ENCODE measurements at places on chromosomes 16 and 17.

- DNase-seq: no peak
Measured at GRCh38 chr16:28163699-28164098, 48.1 kb downstream of the XPO6 start.

- DNase-seq: no peak
Measured at GRCh38 chr16:1821861-1822611, 4.6 kb downstream of the HAGH start.

DNA sequence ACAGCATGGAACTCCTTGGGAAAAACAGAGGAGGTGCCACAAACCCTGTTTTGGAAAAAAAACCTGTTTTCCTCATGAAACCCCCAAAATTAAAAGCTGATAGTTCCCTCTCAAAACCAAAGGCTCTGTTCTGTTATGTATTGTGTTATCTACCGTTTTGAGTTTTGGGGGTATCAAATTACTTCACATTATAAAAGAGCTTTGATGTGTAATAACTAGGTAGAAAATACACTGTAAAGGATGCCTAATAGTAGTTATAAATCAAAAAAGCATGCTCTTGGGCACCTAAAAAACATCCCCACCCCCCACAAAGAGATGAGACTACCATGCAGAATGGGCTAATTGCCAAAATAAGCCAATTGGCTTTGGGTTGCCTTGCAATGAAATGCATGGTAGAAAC is 30.8 kb downstream of the C16orf54 start:
- no peak for DNase-seq

DNA sequence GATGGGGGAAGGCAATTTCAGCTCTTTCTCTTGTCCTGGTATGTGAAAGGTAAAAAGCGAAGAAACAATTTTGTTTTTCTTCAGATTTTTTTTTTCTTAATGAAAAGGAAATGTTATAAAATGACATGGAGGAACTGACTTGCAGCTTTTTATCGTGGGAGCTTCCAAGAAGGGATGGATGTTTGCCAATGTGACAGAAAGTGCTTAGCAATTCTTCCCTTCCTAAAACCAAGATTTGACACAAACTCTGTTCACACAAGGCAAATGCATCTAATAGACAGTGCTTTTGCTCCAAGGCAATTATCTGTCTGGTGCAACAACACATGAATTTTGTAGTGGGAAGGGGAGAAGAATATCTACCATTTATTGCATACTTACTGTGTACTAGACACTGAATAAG is 988.5 kb downstream of the CDH11 start:
- DNase-seq: no peak

DNA sequence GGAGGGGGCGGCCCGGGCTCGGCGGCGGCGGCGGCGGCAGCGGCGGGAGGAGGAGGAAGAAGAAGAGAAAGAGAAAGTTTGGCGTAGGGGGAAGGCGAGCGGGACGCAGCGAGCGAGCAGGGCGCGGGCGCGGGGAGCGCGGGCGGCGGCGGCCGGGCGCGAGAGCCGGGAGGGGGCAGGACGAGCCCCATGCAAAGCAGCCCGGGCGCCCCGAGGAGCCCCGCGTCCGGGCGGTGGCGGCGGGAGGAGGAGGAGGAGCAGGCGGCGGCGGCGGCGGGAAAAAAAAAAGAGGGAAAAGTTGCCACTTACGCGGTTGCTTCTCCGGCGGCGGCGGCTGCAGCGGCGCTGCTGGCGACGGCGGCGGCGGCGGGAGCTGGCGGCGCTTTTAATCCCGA is 10.3 kb upstream of the ZFHX3 start:
- no peak for DNase-seq

GRCh38 chr16:29182501-29182900 is 197.6 kb downstream of the LAT start:
- DNase-seq: no peak

DNA sequence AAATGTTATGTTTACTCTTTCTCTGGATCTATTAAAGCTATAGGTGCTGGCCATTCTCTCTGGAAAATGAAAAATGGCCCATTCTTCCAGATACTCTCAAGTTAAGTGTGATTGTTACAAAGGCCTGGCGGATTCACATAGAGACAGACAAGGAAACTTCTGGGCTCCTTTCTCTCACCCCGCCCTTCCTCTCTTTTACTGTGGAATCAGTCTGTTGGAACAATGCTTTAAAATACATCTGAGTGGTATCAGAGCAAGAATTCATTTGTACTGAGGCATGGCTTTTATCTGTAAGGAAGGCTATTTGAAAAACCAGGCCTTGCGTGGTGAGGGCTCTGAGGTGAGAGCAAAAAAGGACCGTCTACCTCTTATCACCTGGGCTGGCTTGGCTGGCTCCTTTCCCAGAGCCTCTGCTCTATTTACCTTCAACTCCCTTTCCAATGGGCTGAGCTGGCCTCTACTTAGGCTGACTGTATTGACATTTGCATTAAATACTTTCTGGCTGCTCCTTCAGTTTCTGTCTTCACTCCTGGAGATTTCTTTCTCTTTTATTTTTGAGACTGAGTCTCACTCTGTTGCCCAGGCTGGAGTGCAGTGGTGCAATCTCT is 274.0 kb downstream of the PHKB start:
- no peak for DNase-seq

- DNase-seq: no peak
Measured at GRCh38 chr16:25013751-25014499, 1.2 kb downstream of the ARHGAP17 start.

- DNase-seq: no peak
Measured at GRCh38 chr17:40361925-40362695, 2.4 kb downstream of the GJD3 start.

DNA sequence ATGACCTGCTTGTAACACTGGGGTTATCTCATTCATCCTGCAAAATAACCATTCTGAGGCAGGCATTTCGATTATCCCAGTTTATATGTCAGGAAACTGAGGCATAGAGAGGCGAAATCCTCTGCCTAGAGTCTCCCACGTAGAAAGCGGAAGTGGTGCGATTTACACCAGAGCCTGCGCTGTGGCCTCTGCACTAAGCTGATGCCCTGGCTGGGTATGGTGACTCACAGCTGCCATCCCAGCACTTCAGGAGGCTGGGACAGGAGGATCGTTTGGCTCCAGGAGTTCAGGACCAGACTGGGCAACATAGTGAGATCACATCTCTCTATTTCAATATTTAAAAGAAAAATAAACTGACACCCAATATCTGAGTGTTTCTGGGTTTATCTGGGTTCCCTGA is 59.3 kb upstream of the BCO1 start:
- no peak for DNase-seq

DNA sequence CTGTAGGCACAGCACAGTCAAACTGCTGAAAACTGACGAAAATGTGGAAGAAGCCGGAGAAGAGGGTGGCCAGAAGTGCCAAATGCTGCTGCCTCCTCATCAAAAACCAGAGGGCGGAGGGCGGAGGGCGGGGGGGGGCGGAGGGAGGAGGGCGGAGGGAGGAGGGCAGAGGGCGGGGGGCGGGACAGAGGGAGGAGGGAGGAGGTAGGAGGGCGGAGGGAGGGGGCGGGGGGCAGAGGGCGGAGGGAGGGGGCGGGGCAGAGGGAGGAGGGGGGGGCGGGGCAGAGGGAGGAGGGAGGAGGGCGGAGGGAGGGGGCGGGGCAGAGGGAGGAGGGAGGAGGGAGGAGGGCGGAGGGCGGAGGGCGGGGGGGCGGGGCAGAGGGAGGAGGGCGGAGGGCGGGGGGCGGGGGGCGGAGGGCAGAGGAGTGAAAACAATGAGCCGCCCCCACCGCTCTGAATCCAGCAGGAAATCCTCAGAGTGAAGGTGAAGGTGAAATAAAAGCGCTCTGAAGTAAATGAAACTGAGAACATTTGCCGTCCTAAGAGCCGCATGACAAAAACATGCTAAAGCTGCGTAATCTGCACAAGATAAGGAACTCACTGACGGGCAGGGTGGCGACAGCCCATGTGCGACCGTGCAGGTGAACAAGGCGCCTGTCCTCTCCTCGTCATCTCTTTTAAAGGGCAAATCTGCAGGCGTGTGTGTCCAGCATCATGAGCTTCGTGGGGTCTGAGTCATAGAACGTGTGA is 22.6 kb upstream of the CBFA2T3 start:
- no peak for DNase-seq

DNA sequence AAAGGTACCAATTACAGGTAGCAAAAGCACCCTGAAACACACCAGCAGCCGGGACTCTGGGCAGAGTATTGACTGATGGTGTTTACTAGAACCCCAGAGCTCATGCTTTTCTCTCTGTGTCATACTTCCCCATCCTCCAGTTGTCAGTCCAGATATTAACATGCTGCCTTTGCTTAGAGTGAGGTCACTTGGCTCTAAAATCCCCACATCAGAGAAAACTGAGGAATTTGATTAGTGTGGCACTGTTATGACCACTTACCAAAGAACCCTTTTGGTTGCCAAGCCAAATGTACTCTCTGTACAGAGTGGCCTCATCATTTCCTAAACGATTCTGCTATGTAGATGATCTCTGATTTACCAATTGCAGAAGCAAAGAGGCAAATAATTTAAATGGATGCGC is 80.4 kb downstream of the ABCC12 start:
- DNase-seq: no peak

GRCh38 chr17:73496232-73496631 is 148.0 kb downstream of the SDK2 start:
- DNase-seq: no peak

DNA sequence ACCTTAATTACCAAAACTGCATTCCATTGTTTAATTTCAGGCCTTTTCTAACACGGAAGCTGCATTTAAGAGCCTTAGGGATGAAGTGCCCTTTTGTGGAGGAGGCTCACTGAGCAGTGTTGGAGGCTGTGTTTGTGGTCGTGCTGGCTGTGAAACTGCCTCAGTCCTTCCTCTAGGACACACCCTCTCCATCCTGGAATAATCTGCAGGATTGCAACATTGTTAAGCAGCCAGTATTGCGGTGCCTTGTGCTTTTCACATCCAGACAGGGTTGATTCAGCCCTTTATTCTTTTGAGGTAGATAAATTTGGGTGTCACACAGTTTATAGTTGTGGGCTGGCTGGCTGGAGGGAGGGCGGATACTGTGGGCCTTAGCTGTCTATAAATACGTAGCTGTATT is 141.6 kb downstream of the CDRT15L2 start:
- no peak for DNase-seq

- no peak for DNase-seq
Measured at GRCh38 chr17:145671-146541, 8.5 kb downstream of the SCGB1C2 start.

- no peak for DNase-seq
Measured at GRCh38 chr16:24054741-24055491, 201.2 kb upstream of the CACNG3 start.
